ENCODE measurements at places on chromosomes 1 and 21.

DNA sequence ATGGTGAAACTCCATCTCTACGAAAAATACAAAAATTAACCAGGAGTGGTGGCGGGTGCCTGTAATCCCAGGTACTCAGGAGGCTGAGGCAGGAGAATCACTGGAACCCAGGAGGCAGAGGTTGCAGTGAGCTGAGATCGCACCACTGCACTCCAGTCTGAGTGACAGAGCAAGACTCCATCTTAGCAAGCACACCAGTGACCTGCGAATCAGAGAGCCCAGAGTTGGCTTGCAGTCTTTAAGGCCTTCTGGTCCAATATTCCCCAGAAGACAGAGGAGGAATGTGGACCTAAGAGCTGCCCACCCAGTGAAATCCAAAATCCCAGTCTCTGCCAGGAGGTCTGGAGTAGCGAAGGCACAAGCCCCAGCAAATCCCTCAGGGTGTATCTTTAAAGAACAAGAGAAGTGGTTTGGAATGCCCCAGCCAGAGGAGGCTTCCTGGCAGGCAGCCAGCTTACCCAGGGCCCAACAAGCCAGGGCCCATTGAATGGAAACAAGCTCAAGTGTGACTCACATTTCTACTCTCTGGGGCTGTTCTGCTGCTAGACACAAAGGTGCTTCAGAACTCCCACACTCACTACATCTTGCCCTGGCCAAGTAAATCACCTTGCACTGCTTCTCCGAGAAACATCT is 23.9 kb downstream of the GPR161 start:
- DNase-seq: peak; percentile 78

DNA sequence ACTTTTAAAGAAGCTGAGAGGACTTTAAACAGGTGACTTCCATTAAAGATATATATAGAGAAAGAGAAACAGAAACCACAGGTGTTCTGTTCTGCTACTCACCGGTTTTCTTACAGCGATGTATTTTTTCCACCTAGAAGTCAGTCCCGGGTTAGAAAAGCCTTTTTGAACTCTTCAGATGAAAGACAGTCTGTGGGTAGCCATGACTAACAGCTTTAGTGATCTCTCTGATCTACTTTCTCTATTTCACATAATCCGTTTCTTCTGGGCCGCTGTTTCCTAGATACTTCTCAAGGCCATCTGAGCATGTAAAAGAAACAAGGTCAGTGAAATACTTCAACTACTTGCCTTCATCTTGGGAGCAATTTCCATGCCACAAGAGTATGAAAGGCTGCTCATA is 25.1 kb downstream of the WDR64 start:
- DNase-seq: no peak

DNA sequence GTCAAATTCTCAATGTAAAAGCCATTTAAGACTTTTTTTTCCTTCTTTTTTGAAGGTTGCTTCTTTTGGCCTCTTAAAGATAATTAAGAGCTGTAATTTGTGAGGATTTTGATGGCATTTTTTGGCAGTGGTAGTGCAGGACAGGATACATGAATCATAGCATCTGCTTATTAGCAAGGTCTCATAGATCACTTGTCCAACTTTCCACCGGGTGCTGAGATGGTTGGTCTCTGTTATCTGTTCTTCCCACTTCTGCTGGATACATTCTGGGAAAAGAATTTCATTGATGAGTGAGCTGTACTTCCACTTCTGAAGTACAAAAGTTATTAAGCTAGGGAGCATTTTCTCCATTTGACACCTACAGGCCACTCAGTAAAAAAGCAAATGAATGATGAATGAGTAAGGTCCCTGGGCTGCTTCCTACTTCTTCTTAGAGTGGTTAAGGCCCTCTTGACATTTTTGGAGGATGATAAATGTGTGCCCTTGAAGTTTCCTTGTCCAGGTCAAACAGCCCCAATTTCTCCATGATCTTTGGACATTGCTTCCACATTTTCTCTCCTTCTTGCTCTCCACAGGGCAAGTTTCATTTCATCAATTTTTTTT is 100.6 kb downstream of the ROR1 start:
- DNase-seq: peak; percentile 70

DNA sequence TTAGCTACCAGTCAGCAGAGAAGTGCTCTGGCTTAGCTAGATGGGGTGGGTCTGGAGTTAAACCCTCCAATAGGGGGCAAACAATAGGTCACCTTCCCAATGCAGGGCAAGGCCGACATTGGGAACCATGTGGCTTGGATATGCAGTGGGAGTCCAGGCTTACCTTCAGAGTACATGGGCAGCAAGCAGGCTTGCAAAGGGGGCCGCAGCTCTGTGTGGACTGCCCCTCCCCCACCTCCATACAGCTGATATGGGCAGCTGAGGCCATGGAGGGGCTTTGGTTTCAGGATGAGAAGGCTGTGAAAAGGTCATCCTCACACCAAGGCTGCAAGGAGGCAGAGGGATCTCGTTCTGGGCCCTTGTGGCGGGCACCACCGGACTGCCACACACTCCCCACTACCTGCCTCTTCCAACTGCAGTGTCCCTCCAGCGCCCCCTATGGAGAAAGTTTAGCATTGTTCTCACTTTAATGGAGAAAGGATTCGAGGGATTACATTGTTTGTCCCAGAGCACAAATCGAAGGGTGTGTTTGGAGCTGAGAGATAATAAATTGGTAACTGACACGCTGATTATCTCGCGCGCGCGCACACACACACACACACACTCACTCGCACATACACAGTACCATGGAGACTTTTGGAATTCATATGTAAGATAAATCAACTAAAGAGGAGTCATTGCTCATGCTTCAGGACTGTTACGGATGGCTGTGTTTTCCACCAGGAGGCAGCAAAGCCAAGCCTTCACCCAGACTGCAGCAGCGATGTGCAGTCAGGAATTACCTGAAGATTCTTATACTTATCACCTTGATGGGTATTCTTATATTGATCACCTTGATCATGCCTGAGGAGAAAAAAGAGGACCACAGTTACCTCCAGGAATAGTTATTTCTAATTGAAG is 7.0 kb upstream of the SMCP start:
- peak; percentile 47 for DNase-seq

GRCh38 chr1:246279402-246279801 is 227.7 kb downstream of the SMYD3 start:
- DNase-seq: no peak

DNA sequence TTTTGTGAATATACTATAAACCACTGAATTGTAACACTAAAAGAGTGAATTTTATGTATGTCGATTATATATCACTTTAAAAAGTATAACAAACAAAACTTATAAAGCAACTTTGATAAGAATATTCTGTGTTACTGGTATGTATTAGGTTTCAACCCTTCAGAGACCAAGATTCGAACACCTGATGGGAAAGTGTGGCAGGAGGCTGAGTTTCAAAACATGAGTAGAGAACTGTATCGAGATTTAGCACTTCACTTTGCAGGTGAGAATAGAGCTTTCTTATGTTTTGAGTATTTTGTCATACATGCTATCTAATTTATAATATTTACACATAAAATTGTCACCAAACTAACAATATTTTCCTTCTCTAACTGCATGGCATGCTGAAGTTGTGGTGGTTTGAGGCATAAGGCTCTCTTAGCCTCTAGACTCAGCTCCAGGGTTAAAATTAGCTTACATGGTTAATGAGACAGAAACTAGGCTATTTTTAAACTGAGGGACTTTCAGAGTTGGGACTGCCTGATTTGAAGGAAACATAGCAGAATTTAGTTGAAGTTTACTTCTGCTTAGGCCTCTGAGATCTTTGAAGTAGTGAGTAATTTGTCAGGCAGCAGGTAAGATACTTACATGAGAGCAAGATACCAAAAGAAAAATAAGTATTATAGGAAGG is 48.6 kb downstream of the CEP350 start:
- DNase-seq: no peak

- peak; percentile 77 for DNase-seq
Measured at GRCh38 chr1:188669728-188670382, 1807.8 kb downstream of the BRINP3 start.

GRCh38 chr1:32754317-32755097 is 51.9 kb upstream of the SYNC start:
- no peak for DNase-seq

DNA sequence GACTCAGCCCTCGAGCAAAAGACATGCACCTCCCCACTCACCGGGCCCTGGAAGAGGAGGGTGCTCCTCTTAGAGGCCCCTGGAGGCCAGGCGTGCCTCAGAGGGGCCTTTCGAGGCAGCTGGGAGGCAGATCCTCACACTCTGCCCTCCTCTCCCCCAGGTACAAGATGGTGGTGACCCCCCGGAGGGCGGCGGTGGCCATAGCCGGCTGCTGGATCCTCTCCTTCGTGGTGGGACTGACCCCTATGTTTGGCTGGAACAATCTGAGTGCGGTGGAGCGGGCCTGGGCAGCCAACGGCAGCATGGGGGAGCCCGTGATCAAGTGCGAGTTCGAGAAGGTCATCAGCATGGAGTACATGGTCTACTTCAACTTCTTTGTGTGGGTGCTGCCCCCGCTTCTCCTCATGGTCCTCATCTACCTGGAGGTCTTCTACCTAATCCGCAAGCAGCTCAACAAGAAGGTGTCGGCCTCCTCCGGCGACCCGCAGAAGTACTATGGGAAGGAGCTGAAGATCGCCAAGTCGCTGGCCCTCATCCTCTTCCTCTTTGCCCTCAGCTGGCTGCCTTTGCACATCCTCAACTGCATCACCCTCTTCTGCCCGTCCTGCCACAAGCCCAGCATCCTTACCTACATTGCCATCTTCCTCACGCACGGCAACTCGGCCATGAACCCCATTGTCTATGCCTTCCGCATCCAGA is 10.4 kb downstream of the MYBPH start:
- DNase-seq: no peak

GRCh38 chr21:31426235-31426797 is 82.3 kb upstream of the TIAM1 start:
- DNase-seq: no peak

GRCh38 chr1:3430820-3431219 is 23.6 kb upstream of the ARHGEF16 start:
- DNase-seq: no peak

GRCh38 chr1:118948846-118949245 is 39.3 kb downstream of the TBX15 start:
- DNase-seq: no peak

- DNase-seq: no peak
Measured at GRCh38 chr1:7261490-7261889, 476.2 kb downstream of the CAMTA1 start.
